ENCODE measurements at places on chromosomes 12 and 14. TPM values are rescaled to one million over a fixed set of nuclear protein-coding genes. Genes with fewer than 3 reads are reported as not detected.

Gene KERA
- total RNA-seq: not detected

Gene TPPP2
- not detected for total RNA-seq

Gene NANOG
- total RNA-seq: 0.35 TPM

Gene ACOT2
- 154 TPM for total RNA-seq

Gene ZBTB39
- total RNA-seq: 3.6 TPM

Gene NRXN3
- total RNA-seq: 0.84 TPM

Gene SLC25A21
- total RNA-seq: not detected

Gene CPNE8
- 34.0 TPM for total RNA-seq

Gene ALKBH2
- total RNA-seq: 18.6 TPM

Gene RGS6
- total RNA-seq: 7.6 TPM

Gene PAPLN
- 6.4 TPM for total RNA-seq

Gene PRB2
- not detected for total RNA-seq

DNA sequence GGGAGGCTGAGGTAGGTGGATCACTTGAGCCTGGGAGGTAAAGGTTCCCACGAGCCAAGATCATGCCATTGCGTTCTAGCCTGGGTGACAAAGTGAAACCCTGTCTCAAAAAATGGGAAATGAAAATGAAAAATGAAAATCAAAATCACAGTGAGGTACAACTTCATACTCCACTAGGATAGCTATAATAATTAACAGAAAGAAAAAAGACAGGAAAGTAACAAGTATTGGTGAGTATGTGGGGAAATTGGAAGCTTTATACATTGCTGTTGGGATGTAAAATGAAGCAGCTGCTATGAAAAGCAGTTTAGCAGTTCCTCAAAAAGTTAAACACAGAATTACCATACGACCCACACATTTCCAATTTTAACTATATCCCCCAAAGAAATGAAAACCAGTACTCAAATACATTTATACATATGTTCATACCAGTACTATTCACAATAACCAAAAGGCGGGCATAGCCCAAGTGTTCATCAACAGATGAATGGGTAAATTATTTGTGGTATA is 22.2 kb downstream of the SGPP1 start:
- no peak for DNase-seq

DNA sequence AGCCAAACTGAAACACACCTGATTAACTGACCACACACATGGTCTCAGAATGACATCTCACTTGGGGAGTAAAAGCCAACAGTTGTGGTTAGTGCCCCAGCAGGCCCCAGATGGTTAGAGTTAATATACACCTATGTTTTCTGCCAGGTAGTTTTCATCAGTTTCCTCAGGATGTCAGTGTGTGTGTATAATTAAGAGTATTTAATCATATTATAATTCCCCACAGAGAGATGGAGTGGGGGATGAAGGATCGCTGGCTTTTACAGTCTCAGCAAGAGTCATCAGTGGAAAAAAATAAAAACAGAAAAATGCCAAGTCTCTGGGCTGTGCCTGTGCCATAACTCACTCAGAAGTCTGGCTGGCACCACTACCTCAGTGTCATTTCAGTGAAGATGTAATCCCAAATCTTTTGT is 412.5 kb downstream of the ZFP36L1 start:
- no peak for DNase-seq

DNA sequence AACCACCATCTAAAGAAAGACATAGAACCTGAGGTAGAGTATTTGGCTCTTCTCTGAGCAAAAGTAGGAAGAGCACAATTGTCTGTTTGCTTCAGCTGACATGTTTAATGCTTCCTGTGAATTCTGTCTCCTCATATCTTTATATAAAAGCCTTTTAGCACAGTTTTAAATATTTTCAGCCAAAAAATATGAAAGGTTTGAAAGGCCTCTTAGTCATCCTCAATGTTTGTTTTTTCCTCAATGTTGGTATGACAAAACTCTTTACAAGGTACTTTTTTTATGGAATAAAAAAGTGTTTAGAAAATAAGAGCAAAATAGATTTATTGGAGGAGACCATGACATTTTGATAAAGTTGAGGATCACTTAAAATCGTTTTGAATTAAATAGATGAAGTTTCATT is 360.9 kb downstream of the NAV3 start:
- no peak for DNase-seq

DNA sequence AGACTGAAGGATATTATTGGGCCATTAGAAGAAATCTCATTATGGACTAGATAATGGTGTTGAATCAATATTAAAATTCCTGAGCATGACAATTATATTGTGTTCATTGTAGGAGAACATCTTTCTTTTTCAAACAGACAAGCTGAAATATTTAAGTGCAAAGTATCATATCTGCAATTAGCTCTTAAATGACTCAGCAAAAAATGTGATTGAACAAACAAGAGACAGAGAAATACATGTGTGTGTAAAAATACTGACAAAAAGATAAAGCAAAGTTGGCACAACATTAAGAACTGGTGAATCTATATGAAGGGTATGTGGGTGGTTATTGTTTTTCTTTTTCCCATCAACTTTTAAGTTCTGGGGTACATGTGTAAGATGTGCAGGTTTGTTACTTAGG is 9.5 kb downstream of the CEP290 start:
- DNase-seq: no peak

DNA sequence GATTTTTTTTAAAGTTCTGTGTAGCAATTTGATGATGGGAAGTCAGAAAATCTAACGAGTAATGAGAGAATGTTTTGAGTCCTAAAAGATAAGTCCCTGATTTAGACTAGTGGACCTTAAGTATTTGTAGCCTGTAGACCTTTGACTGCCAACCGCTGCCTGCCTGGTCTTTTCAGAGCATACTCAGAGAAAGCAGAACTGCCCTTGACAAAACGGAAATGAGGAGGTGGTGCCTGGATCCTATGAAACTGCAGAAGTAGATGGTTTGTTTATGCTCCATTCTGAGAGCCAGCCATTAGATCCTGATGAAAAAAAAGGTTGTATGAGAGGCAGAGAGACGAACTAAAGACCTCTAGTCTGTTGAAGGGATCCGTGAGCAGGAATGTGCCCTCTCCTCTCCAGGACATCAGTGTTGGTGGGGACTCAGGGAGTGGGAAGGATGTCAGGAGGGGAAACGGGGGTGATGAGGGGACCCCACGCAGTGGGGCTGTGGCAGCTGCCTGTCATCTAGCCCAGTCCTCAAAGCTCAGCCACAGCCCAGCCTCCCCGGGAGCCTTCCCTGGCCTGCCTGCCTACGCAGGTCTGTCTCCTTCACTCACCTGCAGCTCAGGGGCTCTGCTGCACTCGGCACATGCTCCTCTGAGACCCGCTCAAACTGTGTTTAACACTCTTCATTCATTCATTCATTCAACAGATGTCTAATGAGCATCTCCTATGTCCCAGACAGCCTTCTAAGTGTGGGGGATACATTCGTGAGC is 447.5 kb downstream of the AACS start:
- no peak for DNase-seq

GRCh38 chr14:94738097-94738496 is 31.8 kb downstream of the GSC start:
- no peak for DNase-seq

GRCh38 chr14:78302841-78303240 is 132.7 kb downstream of the NRXN3 start:
- no peak for DNase-seq

- DNase-seq: no peak
Measured at GRCh38 chr14:65003394-65003793, 16.7 kb downstream of the FNTB start.

DNA sequence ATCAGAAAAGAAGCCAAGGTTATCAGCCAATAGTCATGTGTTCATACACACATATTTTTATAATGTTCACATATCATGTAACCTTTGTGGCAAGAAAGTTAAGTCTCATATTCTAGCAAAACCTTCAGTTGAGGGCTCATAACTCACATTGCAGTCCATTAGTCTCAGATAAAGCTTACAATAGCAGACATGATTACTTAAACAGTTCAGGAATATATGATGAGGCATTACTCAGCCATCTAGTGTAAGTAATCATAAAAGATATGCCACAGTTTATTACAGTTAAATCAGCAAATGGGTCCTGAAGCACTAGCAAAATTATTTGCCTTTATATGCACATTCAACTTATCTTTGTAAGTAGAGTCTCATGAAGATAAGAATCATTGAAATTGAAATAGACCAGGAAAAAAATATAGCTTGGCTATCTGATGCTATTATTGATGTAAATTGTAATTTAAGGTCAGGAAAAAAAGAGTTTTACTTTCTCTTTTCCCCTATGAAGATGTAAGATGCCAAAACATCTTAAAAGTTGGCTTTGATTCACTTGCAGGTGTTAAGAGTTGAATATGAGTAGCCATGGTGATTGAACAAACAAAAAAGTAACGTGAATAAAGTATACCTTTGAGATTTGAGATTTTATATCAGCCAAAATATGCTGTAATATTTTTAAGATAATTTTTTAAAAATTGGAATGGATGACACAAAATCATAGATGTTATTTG is 537.0 kb downstream of the SLC6A15 start:
- no peak for DNase-seq

GRCh38 chr14:79665556-79665955 is 545.7 kb downstream of the DIO2 start:
- no peak for DNase-seq

- no peak for DNase-seq
Measured at GRCh38 chr14:61328626-61329262, 7.4 kb downstream of the PRKCH start.

- no peak for DNase-seq
Measured at GRCh38 chr14:69701291-69701690, 65.7 kb upstream of the SRSF5 start.

- DNase-seq: no peak
Measured at GRCh38 chr12:24749171-24749570, 199.7 kb downstream of the BCAT1 start.

DNA sequence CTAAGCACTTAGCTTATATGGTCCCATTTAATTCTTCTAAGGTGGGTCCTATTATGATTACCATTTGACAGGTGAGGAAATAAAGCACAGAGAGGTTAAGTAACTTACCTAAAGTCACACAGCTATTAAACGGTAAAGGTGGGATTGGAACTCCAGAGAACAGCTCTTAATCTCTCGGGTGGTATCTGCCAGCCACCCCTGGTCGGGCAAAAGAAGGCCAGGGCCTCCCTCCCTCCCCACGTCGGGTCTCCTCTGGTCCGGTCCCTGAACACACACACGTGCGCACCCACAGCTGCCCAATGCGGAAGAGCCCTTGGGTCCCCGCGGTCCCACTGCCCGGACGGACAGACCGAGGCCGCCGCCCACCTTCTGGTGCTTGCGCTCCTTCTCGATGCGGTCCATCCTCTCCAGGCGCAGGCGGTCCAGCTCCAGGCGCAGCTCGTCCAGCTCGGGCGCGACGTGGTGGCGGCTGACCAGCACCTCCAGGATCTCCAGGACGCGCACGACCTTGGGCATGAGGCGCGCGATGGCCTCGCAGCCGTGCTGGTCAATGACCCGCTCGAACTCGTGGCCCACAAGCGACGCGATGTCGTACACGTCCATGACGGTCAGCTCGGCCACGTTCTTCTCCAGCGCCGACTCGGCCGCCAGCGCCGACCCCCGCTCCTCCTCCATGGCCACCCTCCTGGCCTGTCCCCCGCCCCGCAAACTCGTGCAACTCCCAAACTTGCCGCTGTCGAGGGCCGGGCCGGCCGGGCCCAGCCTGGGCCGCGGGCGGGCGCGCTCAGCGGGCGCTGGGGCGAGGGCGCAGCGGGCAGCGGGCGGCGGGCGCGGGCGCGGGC is 490 bp downstream of the RILPL1 start:
- no peak for DNase-seq

GRCh38 chr14:102095871-102096568 is 9.2 kb upstream of the HSP90AA1 start:
- DNase-seq: no peak

GRCh38 chr12:110165540-110166159 is 41.5 kb downstream of the IFT81 start:
- DNase-seq: no peak

DNA sequence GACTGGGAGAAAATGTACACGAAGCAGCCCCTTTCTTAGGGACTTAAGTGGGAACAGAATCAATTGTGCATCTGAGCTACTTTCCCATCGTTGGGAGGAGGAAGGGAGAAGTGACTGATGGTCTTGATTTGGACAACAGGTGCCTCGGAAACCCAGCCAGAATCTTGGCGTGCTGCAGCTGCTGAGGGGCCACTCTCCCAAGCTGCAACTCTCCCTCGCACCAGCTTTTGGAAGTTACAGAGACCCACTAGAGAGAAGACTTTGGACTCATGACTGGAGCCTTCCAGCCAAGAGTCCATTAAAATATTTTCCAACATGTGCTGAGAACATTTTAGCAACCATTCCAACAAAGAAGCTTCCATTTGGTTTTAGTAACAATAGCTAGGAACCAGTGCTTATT is 52.3 kb downstream of the GNS start:
- DNase-seq: no peak

- no peak for DNase-seq
Measured at GRCh38 chr12:51636581-51636980, 45.5 kb downstream of the SCN8A start.

DNA sequence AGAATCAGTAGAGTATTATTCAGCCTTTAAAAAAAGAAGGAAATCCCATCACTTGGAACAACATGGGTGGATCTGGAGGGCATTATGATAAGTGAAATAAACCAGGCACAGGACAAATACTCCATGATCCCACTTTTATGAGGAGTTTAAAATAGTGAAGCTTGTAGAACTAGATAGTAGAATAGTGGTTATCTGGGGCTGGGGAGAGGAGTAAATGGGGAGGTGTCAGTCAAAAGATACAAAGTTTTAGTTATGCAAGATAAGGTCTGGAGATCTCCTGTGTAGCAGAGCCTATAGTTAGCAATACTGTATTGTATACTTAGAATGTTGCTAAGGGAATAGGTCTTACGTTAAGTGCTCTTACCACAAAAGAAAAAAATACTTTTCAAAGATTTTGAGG is 64.9 kb downstream of the RIC8B start:
- no peak for DNase-seq

- no peak for DNase-seq
Measured at GRCh38 chr12:38771871-38772270, 133.5 kb downstream of the CPNE8 start.

DNA sequence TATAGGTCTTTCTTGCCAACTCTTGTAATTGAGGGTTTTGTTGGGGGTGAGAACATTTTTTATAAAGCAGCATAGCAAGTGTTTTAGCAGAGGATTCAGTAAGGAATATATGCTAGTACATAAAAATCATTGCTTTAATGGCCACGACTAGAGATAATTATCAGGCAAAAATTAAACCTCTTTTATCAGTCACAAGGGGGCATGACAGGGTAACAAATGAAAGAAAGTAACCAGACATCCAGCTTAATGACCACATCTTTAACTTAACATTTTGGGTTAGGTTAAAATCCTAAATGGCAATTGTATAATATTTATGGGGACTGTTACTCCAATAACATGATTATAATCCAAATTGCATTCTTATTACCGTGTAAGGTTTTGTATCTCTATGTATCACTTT is 119.6 kb downstream of the LRRIQ1 start:
- no peak for DNase-seq

DNA sequence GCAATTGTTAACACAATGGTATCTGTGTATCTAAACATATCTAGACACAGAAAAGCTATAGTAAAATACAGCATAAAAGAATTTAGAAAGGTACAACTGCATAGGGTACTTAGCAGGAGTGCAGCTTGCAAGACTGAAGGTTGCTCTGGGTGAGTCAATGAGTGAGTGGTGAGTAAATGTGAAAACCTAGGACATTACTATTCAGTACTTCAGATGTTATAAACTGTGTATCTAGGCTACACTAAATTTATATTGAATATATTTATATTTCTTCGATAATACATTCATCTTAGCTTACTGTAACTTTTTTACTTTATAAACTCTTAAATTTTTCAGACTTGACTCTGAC is 409.0 kb upstream of the DCN start:
- DNase-seq: no peak

GRCh38 chr12:68224613-68225285 is 861 bp downstream of the IL26 start:
- DNase-seq: no peak
